ENCODE measurements at places on chromosomes 6 and 20.

DNA sequence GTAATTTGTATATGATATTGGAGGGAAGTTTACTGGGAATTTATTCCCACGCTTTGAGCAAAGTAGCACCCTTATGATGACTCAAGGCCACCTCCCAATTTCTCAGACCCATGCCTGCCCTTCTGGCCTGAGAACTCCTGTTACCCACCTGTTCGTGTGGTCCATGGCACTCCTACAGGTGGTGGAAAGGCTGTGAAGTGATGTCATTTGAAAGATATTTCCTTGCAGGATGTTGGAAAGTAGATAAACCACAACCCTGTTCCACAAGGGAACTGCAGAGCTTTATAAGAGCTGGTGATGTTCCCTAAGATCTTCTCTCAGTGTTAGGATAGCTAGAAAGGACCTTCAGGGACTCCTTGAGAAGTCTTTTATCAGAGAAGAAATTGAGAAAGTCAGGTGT, 70.5 kb downstream of the ADGRG6 start:
- DNase-seq, result no peak

DNA sequence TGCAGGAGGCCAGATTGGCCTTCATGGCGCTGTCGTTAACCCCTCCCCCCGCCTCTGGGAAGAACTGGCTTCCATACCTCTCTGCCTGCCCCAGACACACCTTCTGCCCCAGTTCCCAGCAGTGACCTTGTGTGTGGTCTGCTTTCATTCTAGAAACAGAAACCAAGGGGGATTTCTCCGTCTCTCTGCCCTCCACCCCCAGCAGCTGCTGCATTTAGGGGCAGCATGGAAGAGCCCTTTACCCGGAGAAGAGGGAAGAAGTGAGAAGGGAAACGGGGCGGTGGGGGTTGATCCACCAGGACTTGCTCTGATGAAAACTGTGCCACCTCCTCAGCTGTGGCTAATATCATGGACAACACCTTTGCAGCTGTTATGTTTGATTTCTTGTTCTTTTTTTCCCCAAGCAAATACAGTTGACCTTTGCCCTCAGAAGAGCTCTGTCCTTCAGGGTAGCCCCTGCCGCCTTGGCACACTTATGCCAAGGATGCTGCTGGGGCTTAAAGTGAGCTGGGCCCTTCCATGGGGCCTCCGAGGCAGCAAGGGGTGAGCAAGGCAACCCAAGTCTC, 6.1 kb downstream of the GLP1R start:
- DNase-seq, result no peak

GRCh38 chr6:118317581-118318563, 230.2 kb upstream of the PLN start:
- DNase-seq, result no peak

- no peak for DNase-seq
These were observed 48.6 kb downstream of the FKBP5 start for GRCh38 chr6:35640017-35640664.

DNA sequence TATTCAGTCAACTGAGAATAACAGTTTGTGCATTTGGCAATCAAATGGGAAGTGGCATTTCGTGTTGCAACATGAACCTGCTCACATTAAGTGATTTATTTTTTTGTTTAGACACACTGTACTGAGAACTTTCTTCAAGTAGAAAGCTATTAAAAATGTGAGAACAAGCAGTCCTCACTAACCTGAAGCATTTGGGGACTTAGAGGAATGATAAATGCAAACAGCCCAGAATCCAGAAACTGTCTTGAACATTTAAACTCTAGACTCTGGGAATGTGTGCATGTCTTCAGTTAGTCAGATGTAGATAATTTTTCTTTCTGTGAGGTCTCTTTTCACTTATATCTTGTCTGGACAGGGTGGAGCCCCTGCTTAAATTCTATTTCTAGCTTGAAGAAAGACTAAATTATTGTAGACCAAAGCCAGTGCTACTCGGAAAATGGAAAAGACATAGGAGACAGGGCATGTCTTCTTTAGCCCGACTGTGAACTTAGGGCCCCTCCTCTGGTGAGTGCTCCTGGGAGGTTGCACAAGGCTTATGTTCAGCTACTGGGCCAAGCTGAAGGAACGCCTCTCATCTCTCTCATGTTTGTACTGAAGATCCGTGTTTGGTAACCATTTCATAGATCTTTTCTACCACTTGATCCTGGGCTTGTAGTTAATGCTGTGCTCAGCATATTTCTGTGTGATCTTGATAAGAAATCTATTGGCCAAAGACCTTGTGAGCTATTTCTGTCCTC, 70.1 kb downstream of the SLX4IP start:
- no peak for DNase-seq

DNA sequence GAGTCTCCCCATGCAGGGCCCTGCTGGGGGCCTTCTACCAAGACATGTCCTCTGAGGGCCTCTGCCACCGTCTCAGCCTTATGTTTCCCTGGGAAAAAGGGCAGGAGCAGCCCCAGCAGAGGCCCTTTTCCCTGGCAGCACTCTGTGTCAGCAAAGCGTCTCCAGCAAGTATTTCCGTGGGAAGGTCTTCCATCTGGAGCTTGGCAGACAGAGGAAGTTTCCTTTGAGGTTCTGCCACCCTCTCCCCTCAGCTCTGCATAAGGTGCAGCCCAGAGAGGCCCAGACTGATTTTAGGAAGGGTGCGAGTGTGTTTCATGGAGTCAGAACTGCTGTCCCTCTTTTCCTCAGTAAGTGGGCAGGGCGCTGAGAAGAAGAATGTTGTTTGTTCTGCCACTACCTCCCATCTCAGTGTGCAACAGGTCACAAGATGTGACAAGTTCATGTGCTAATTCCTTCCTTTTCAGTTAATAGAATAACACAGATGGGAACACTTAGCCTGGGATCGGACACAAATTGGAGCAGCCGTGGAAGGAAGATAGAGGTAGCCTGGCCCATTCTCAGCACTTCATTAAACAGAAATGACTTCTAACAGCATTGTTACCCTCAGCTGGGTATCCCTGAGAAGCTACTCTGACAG, 784.4 kb downstream of the MAFB start:
- no peak for DNase-seq

GRCh38 chr6:137282254-137282653, 63.1 kb upstream of the IFNGR1 start:
- no peak for DNase-seq

GRCh38 chr6:129875610-129876520, 14.8 kb upstream of the TMEM244 start:
- peak; percentile 21 for DNase-seq

GRCh38 chr20:2692886-2693285, 306 bp downstream of the EBF4 start:
- DNase-seq, result no peak

GRCh38 chr6:139291813-139292619, at the start of gene TXLNB:
TSS of gene TXLNB (minus strand) at chr6:139291998. CDS start at chr6:139288899, 3,099 bp downstream.
- peak; percentile 93 for DNase-seq

DNA sequence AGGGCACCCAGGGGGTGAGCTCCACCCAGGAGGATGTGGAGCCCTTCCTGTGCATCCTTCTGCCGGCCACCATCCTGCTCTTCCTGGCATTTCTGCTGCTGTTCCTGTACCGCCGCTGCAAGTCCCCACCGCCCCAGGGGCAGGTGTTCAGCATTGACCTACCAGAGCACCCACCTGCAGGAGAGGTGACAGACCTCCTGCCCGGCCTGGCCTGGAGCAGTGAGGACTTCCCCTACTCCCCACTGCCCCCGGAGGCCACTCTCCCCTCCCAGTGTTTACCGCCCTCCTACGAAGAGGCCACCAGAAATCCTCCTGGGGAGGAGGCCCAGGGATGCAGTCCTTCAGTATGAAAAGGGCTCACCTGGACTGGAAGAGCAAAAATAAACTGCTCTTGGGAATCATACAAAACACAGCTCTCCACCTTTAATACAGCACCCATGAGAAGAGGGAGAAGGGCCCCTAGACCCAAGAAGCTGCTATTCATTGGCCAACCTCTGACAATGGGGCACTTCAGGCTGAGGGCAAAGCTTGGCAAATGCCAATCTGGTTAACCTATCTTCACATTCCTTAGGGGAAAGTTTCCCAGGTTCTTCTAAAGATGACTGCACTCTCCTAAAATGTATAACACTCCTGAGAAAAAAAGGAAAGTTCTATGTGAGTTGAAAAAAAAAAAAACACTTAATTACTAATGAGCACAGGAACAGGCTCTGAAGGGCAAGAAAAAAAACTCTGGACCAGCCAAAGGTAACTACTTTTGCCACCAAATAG, 5.0 kb downstream of the SMIM28 start:
- no peak for DNase-seq

DNA sequence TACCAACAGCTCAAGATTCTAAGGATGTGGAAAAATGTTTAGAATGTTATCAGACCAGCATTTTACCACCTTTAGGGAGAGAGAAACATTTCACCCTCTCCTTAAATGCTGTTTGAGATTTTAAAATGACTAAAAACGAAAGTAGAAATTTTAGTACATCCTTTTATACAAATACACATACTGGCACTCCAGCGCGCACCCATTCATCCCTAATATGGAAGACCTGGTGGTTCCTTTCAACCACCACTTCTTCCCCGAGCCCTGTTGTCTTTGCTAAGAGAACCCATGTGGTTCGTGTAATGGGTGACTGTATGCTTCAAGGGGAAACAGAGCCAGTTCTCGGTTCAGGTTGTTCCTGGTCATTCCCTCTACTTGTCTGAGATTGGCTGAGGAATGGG, 21.3 kb downstream of the SPATA2 start:
- peak; percentile 78 for DNase-seq

DNA sequence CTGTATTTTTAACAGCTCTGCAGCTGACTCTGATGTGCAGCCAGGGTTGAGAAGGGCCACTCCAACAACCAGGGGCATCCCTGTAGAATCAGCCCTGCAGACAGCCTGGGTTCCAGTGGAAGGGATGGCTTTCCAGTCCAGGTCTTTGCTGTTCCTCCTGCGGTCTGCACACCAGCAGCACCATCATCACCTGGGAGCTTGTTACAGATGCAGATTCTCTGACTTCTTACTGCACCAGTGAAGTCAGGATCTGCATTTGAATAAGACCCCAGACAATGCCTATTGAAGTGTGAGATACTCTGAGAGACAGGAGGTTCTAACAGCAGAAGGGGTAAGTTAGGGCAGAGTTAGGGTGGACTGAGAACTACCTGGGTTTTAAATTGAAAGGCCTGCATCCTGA, 151.3 kb downstream of the F13A1 start:
- DNase-seq, result no peak

GRCh38 chr6:147935656-147936055, 407.0 kb upstream of the SASH1 start:
- no peak for DNase-seq

- no peak for DNase-seq
These were observed 1009.4 kb downstream of the KIF16B start for GRCh38 chr20:15563836-15564235.

- no peak for DNase-seq
These were observed 71.7 kb upstream of the FRMD1 start for GRCh38 chr6:168150551-168151320.

DNA sequence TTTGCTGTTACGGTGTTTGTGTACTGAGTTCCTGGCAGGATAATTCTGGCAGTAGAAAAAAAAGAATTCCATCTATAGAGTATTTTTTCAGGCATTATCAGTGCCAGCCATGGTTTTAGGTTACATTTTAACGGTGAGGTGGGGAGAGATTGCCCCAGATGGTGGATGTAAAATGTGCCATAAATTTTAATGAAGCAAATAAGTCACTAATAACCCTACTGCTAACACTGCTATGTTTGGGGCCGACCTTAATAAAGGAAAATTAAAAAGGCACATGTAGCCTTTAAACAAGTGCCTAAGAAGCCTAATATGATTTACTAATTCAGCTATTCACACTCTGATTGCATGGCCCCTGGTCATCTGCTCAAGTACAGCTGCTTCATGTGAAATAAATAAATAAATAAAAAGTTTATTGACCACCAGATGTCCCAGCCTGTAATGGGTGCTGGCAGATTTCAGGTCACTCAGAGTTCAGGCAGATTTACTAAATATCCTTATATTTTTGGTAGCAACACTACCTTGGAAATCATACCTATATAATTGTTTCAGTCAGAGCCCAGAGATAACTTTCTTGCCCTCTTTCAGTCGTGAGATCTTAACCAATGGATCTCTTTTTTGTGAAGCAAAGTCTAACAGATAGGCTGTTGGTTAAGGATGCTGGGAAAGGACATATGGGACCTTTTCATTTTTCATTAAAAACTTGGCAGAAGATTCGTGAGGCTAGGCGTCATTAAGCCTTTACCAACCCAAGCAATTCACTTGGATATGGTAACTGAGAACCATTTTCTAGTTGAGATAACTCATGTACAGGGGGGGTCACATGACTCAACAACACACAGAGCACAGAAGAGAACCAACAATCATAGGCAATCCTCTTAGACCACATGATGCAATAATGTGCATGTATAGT, 495.0 kb upstream of the NRSN1 start:
- no peak for DNase-seq

DNA sequence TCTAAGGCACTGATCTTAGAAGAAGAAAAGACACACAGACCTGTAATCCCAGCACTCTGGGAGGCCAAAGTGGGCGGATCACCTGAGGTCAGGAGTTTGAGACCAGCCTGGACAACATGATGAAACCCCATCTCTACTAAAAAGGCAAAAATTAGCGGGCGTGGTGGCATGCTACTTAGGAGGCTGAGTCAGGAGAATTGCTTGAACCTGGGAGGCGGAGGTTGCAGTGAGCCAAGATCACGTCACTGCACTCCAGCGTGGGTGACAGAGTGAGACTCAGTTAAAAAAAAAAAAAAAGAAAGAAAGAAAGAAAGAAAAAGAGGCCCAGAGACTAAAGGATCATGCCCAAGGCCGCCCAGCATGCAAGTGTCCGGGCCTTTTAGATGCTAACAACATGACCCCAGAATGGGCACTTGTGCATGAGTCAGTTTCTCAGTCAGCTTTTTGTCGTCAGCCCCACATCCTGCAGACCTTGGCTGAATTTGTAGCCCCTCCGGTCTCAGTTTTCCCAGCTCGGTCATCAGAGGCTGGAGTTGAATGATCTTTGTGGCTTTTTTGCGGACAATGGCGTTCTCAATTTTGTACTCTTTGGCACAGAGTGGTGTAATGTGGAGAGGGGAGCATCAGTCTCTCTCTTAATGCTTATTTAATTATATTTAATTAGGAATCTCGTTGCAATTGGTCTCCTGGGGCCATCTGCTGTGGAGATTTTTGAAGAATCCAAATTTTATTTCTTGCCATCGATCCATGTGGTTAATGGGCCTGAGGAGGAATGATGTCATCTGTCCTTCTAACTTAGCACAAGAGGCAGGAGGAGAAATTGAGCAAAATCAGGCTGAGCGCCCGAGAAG, 30.6 kb upstream of the APCDD1L start:
- no peak for DNase-seq

- DNase-seq, result no peak
These were observed 187.5 kb downstream of the EDN1 start for GRCh38 chr6:12477616-12478015.

DNA sequence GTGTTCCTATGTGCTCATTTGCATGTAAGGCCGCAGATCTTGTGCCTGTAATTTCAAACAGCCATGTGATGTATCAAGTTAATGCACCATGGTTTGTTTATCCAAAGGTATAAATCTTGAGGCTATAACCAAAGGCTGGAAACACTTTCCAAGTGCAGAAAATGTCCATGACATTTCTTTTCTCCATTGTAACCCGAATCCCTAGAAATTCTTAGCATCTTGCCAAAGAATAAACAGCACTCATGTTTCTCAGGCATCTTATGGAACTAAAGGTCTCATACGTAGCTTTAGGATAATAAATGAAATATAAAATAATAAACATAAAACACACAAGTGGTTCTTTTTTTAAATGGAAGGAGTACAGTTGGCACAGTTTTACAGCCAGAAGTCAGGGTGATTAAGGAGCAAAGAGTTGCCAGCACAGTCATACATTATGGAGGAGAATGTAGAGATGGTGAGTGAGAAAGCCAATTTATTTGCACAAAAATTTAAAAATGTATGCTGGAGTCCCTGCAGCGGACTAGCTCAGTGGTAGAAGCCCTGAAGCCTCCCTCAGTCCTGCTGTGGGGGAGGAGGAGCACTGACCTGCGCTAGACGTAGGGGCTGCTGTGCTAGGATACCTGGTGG, 18.0 kb downstream of the CDH26 start:
- no peak for DNase-seq
